ENCODE measurements at places on chromosomes 12 and 14.

DNA sequence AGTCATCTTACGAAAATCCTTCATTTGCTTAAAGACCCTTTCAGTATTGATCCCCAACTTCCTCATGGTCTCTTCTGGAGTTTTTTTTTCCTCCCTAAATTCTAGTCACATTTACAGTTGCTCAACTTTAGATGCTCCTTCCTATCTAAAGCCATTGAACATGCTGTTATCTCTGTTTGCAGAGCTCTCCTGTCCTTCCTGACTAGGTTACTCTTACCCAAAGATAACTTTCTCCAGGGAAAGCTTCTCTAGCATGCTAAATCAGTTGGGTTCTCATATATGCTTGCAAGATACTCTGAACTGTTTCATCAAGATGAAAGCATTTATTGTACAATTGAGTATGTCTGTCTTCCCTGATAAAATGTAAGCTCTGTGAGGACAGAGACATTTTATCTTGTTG, 1.8 kb upstream of the RAB21 start:
- DNase-seq = no peak

GRCh38 chr12:24952389-24952788, 3.5 kb upstream of the BCAT1 start:
- no peak for DNase-seq

DNA sequence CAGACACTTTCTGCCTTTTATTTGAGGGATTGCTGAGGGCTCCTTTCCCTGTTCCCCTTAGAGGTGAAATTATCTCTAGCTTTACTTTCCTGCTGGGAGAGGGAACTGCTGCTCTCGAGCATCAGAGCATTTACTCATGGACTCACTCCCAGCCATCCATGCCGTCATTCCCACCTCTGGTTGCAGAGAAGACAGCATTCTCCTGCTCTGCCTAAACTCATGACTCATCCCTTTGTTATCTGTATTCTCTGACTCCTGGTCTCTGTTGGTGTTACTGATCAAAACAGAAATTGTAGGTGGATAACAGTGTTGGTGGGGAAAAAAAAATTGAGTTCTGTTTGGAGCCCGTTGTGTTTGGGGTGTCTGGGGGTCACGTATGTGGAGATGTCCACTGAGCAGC, 159.3 kb downstream of the TTC8 start:
- DNase-seq = peak; percentile 37

DNA sequence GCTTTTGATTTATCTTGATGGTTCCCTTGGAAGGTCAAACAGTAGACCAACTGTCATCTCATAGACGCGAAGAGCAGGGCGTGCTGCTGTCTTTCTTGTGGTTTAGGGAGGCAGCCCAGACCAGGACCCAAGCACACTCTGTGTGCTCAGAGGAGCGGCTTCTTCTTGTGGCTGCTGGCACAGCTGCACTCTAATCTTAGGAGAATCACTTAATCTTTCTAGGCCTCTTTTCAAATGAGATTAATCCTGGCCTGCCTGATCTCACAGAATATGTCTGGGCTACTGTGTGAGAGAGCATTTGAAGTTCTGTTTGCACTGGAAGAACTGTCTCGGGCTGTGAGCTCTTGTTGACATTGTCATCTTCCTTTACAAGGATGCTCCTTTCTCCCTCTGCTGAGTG, 60.0 kb upstream of the TRAF3 start:
- DNase-seq = no peak

DNA sequence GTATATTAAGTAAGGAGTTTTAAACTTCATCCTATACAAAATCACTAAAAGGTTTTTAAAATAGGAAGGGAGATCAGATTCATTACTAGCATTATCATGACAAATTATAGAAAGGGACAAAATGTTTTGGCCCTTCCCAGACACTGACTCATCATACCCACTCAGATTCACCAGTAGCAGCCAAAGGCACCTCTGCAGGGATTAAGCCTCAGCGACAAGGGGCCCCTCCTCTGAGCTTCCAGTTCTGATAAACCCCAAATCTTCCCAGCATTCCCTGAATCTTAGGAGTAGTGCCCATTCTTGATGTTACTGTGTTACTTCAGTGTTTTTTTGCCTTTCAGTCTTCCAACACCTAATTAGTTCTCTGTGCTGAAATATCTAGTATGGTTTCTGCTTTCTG, 14.5 kb downstream of the KRAS start:
- DNase-seq = no peak

DNA sequence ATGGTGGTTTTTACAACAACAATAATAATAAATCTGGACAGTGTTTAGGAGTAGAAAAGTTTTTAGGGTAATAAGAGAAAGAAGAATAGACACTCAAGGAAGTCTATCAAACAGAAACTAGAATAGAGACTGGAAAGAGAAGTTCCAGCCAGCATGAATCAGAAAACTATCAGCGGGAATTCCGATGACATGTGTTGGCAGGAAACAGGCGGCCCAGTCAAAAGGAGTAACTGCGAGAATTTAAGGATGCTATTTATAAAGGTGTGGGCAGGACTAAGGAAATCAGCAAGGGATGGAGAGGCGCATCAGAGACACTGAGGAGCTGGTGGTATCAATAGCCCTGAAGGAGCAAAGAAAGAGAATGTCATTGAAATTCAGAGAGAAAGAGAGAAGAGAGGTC, 89.9 kb downstream of the TBX5 start:
- no peak for DNase-seq

DNA sequence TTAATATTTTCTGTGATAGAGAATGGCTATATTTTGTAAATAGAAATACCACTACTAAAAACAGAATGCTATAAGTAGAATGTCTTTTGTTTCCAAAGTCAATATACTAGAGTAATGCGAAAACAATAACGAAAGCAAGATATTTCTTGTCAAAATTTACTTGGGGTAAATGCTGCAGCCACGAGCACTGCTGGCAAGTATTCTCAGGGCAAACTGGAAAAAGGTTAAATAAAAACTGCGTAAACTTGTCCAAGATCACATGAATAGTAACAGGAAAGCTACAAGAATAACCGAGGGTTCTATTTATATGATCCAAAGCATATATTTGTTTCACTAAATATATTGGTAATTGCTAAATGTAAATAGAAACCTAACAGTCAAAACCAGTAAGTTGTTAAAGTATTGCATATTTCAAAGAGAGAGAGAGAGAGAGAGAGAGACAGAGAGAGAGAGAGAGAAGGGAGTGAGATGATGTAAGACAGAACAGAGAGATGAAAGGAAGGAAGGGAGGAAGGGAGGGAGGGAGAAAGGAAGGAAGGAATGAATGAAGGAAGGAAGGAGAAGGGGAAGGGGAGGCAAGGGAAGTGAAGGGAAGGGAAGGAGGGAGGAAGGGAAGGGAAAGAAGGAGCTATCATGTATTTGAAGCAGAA, 231.7 kb downstream of the KCNC2 start:
- DNase-seq = no peak

DNA sequence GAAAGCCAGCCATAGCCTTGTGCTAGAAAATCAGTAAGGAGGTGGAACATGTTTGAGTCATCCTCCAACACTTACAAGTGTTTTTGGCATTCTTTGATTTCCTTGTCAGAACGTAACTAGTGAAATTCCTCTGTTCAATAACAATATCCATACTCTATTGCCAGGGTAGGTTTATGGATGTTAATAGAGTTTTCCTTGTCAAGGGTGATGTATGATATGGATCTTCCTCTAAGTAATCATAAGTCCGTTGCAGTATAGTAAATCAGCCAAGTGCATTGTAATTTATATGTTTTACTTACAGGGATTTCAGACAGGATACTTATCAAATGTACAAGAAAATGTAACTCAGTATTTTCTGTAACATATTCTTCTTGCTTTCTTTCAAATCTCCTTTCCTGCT, 19.4 kb downstream of the NAV3 start:
- DNase-seq = no peak

DNA sequence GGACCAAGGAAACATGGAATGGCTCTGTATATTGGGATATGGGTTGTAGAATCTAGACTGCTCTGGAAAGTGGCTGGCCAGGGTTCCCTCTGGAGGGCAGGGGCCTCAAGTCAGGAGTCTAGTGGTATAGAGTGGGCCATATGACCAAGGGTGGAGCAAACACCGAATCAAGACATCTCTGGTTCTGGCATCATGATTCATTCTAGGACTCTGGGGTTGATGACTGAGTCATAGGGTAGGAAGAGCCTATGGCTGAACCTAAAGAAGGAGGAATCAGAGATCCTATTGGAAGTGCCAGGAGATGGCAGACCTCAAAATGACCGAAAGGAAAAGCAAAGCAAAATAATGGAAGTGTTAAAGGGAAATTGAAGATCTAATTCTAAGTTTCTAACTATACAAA, 356.4 kb upstream of the PRICKLE1 start:
- DNase-seq = no peak

- no peak for DNase-seq
These were observed 266.7 kb upstream of the HMGA2 start for GRCh38 chr12:65557438-65558181.

- DNase-seq = no peak
These were observed 37.8 kb downstream of the RTN1 start for GRCh38 chr14:59832653-59833294.

DNA sequence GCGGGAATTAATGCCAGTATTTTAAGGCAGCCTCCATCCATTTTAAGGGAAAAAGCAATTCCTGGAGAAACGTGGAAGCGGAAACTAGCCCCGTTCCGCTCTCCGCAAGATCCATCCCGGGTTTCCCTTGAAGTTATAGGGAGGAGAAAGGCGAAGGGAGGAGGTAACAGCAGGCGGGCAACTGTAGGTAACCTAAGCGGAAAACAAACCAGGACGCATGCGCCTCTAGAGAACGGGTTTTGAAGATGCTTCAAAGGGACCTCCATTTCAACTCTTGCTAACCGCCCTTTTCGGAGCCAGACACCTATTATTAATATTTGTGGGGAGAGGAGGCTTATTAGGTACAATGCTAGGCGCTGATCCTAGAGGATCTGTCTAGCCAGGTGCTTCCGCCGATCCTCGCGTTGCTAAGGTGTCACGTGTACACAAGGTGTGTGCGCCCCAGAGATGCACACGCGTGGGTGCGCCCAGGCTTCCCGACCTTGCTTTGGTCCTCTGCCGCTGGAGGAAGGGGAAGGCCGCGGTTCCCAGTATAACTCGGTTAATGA, 6.2 kb downstream of the TBX5 start:
- no peak for DNase-seq

DNA sequence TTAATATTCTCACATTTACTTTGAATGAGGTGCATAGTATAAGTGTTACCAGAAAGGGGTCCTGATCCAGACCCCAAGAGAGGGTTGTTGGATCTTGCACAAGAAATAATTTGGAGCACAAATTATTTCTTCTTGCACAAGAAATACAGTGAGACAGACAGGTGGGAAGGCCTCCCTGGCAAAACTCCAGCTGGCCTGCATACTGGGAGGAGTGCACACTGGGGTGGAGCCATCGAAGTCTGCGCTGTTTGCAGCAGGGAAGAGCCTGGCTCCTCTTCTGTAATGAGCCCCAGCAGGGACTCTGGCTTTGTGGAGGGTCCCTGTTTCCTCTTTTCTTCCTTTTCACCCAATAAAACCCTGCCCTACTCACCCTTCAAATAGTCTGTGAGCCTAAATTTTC, 141.6 kb downstream of the GLT1D1 start:
- no peak for DNase-seq

GRCh38 chr14:22099942-22100763, 426.5 kb upstream of the OR4E1 start:
- peak; percentile 2 for DNase-seq

- no peak for DNase-seq
These were observed 6.1 kb upstream of the BDKRB2 start for GRCh38 chr14:96198430-96199130.

DNA sequence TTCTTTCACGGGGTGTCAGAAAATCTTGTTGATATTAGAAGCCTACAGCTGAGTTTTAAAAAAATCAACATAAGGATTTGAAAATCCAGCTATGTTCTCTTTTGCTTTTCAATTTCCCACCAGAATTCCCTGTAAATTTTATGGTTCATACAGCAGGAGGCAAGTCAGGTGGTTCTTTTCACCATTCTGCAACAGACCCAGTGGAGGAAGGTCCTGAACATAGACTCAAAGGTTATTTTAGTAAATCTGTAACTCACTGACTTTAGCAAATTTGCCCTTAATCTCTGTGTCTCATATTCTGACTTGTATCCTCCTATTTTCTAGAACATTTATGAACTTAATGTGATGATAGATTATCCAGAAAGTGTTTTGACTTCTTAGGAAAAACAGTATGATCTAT, 235.4 kb upstream of the E2F7 start:
- DNase-seq = no peak

GRCh38 chr12:72271451-72272090, 599 bp upstream of the TRHDE start:
- no peak for DNase-seq

DNA sequence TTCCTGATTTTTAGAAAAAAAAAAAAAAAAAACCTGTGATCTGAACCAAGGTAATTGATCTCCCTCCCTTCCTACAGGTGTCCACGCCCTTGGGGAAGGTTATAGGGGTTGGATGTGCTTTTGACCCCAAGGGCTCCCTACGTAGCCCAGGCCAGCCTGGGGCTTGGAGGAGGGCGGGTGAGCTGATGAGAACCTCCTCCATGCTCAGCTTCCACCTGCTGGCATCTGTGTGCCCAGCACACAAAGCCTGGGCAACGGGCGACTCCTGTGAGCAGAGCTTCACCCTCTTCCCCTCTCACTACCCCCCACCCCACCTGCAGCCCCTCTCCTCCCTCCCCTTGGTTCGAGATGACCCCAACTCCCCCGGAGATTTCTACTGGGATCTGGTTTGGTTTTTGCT, 25.3 kb upstream of the INF2 start:
- DNase-seq = no peak

GRCh38 chr14:95263527-95264231, 56.0 kb downstream of the CLMN start:
- no peak for DNase-seq

GRCh38 chr14:92768795-92769194, 20.4 kb upstream of the LGMN start:
- DNase-seq = no peak

DNA sequence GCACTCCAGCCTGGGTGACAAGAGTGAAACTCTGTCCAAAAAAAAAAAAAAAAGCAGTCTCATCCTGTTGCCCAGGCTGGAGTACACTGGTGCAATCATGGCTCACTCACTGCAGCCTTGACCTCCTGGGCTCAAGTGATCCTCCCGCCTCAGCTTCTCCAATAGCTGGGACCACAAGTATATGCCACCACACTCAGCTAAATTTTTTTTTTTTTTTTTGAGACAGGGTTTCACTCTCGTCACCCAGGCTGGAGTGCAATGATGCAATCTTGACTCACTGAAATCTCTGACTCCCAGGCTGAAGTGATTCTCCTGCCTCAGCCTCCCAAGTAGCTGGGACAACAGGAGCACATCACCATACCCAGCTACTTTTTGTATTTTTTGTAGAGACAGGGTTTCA, 5.2 kb upstream of the CNPY2 start:
- no peak for DNase-seq

GRCh38 chr12:113831476-113831875, 134.6 kb downstream of the RBM19 start:
- DNase-seq = no peak

- DNase-seq = no peak
These were observed 29.6 kb upstream of the CSRP2 start for GRCh38 chr12:76908303-76909017.

GRCh38 chr12:27984275-27984674, 11.7 kb upstream of the PTHLH start:
- DNase-seq = no peak

All from smooth muscle cell of the brain vasculature (primary cell).